ENCODE measurements at places on chromosomes 5 and 9.

DNA sequence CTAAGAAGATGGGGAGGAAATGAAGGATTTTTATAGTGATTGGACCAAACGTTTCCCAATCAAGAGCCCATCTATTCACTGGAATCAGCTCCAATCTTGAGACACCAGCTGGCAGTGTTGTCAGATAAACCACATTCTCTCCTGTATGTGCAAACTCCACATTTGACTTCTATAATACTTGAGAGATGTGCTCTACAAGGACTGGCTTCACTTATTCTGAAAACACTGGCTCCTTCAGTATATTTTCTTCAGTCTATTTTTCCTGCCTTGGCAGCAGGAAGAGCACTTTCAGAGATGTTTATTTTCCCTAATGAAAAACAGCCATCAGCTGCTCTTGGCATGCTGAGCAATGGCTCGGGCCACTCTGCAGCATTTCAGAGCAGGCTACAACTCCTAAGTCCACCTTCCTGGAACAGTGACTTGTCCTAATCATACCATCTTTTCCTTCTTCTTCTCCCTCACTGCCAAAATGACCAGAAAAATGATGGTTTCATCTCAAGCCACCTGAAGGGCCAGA is 96.9 kb upstream of the FSTL4 start:
- DNase-seq: no peak

DNA sequence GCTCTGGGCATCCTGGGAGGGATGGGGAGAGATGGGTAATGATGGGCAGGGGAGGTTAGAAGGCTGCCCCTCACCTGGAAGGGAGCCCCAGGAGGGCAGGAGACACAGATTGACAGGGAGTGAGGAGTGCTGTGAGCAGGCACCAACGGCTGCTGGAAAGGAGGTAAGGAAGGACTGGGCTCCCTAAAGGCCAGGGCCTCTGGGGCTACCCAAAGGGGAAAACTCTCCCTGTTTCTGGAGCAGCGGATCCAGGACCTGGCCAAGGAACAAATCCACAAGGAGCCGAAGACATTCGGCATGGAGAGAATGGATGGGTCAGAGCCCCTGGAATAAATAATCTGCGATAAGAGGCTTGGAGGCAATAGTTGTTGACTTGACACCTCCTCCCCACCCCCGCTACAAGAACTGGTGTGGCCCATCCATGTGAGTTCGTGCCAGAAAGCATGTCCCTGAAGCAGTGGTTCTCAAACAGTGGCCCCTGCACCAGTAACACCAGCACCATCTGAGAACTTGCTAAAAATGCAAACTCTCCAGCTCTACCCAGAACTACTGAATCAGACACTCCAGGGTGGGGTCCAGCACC is 208.3 kb downstream of the GABBR2 start:
- no peak for DNase-seq

GRCh38 chr9:95648225-95648624 is 131.5 kb upstream of the PTCH1 start:
- no peak for DNase-seq

GRCh38 chr5:148248894-148249293 is 10.6 kb downstream of the MARCOL start:
- DNase-seq: no peak

DNA sequence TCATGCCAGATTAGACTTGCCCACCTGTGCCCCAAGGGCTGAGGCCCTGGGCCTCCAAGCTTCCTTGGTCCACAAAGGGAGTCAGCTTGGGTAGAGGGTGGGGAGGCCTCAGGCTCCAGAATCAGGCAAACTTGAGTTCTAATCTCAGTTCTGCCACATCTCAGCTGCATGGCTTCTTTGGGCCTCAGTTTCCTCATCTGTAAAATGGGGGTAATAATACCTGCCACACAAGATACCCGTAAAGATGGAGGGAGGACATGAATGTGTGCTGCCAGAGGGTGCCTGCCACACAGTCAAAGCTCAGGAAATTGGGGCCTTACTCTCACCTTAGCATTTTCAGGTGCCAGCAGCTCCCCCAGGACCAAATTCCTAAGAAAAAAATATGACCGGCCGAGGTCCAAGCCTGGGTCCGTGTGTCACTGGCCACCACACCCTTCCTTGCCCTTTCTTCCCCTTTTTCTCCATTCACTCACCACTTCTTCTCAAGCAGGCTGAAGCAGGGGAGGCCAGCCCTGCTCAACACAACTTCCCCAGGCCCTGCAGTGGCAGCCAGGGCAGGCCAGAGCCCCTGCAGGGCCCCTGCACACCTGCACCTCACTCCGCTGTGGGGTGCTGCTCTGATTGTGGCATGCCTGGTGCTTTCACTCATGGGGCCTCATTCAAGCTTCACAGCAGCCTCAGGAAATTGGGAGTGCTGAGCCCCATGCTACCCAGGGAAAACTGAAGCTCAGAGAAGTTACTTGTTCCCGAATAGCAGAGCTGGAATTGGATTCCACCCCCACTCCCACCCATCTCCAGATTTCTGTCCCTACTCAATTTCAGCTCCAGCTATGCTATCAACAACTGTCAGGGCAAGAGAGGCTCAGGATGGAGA is 3.9 kb downstream of the RGS14 start:
- DNase-seq: no peak

GRCh38 chr5:92635001-92635461 is 946.0 kb downstream of the NR2F1-AS1 start:
- DNase-seq: no peak

DNA sequence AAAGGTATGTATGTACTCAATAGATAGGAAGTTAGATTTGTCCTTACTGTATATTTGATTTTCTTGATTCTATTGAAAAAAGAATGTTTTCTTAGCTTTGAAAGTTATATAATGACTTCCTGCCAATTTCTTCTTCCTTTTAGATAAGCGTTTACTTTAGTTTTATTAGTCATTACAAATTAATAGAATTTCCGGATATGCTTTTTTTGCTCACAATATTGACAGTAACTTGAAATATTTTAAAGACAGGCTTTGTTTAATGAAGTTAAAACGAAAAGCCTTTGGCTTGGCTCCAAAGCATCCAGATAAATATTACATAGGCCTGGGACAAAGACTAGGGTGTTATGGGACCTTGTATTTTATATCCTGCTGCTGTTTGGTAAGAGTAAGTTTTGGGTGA is 49.5 kb downstream of the CWC27 start:
- no peak for DNase-seq

GRCh38 chr5:81773574-81773973 is 22.7 kb upstream of the SSBP2 start:
- no peak for DNase-seq

GRCh38 chr9:111533099-111533790 is 8.3 kb downstream of the ZNF483 start:
- DNase-seq: no peak

DNA sequence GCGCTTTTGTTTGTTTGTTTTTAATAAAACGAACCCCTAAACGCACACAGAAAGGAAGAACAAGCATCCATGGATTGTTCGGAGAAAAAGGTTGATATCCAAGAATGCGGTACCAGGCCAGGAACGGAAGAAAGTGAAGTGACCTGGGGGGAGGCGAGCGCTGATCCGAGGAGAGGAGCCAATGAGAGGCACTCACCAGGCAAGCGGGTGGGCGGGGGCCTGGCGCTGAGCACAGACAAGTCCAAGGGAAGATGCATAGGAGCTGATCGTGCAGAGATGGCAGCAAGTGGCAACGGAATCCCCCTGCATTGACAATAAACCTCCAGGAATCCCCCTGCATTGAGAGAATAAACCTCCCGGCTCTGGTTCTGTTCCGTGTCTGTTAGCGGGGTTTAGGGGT is 8.4 kb downstream of the OBP2B start:
- no peak for DNase-seq

- DNase-seq: no peak
These were observed 10.8 kb upstream of the DBN1 start for GRCh38 chr5:177483994-177484901.

DNA sequence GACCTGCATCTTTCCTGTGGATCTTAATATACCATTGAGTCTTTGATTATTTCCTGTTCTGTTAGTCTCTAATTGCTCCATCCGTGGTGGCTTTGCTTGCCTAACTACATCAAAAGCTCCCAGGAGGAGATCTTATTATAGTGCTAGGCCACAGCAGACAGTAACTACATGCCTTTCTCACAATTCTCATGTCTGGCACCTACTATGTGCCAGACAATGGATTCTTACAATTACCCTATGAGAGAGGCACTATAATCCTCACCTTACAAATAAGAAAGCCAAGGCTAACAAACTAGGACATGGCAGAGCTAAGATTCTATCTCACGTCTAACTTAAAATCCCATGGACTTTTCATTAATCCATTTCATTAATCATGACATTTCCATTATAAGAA is 70.3 kb upstream of the TARS1 start:
- no peak for DNase-seq

GRCh38 chr5:136155761-136156160 is 23.1 kb downstream of the SMAD5 start:
- no peak for DNase-seq

DNA sequence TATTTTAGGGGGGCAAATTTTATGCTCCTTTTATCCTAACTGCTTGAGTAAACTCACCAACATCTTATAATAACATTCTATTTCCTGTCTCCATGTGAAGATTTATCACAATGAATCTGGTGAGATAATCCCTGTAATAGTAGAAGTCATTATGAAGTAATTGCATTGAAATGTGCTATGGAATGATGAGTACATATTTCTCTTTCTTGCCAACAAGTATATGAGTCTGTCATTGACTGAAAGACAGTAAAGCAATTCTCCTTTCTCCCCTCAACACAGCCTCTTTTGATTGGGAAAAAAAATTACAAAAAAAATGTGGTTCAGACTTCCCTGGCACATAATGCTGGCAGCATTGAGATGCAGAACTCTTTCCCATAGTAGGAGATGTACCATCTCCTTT is 459.2 kb upstream of the RGMB start:
- no peak for DNase-seq

DNA sequence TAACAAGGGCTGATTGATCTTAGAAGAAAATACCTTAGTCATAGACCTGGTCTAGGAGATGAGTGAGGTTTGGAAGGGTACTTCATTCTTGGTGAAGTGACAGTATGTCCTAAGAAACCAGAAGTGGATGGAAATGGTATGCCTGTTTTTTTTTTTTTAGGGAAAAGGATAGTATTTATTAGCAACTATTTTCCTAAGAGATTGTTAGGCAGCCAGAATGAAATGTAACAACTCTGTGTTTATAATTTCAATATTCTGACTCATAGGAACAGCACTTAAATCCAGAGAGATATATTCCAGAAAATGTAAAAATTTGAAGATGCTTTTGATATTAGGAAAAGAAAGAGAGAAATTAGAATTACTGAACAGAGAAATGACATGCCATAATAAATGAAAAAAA is 21.2 kb upstream of the ARL14EPL start:
- DNase-seq: no peak

GRCh38 chr9:107437716-107438115 is 51.9 kb downstream of the KLF4 start:
- no peak for DNase-seq

DNA sequence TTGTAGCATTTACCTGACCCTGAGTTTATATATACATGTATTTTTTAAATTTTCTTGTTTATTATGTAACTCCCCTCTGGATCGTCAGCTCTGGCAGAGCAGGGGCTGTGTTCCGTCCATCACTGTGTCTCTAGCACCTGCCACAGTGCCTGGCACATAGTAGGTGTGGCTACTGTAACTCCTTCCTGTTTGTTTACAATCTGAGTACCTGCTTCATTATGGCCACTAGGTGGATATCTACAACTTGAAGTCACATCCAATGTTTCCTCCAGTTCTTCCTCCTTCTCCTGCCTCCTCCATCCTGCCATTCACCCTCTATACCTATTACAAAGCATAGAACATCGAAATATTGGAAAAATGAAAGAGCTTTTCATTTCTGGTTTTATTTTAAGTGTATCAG is 14.2 kb upstream of the PPP1R2B start:
- DNase-seq: no peak

DNA sequence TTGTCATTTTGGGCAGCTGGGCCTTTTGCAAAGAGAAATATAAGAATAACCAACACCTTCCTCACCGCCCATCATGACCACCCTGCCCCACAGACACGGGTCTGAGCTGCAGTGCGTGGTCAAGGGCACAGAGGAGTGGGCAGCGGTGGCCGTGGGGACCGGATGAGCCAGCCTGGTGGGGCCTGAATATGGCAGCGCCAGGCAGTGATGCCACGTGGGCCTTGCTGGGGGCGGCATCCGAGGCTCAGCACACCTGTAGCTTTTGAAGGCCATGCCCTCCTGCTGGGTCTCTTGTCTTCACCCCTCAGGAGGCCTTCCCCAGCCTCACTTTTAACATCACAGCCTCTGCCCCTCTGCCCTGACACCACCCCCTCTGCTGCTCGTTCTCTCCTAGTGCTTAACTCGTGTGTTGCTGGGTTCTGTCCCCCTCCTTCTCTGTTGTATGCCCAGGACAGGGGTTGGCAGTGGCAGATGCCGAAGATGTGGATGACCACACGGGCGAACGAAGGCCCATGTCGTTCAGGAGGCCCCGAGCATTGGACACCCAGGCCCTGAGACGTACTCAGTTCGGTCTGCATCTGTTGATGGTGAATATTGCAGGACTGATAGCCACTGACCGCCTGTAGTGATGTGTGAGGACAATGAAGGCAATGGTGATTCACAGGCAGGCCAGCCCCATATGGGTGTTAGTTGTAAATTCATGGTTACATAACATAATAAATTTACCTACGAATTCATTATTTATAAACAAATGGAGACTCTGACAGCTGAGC is 46.0 kb downstream of the AHRR start:
- DNase-seq: no peak

DNA sequence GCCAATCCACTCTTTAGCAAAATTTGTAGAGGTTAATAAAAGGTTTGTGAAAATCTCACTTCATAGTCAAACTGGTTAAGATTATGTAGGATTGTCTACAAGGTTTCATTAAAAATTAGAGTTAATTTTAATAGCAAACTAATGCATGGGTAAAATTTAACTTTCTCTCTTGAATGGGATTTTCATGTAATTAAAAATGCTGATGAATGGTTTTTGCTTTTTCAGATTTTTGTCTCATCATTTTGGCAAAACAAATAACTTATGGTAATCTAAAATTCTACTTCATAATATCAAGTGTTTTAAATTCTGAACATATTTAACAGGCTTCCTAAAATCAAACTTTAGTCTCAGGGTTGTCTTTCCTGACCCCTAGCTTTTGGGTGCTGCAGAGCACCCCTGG is 113.8 kb upstream of the FAM174A start:
- no peak for DNase-seq

GRCh38 chr5:33423018-33423630 is 17.6 kb upstream of the TARS1 start:
- DNase-seq: no peak

DNA sequence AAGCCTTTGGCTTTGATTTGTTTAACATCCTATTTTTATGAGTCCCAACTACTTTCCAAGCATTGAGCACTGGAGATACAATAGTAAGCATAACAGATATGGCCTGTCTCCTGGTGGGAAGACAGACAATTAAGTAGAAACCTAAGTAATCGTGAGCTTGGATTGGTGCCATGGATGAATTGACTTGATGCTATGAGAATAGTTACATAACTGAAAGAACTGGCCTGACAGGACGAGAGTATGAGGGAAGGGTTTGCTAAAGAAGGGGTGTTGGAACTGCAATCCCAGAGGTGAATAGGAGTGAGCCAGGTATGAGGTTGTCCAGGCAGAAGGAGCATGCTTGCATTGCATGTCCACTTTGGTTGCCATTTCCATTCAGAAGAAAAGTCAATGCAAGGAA is 52.4 kb downstream of the GPR21 start:
- no peak for DNase-seq

Measured in activated B cell treated with CpG ODN at 0.5 μM for 24 hours (primary cell).